KG1 (cell line): ENCODE measurements at places on chromosomes 13 and 19.
A peak's percentile ranks its signal among the peaks of the same experiment; 100 is the strongest.

DNA sequence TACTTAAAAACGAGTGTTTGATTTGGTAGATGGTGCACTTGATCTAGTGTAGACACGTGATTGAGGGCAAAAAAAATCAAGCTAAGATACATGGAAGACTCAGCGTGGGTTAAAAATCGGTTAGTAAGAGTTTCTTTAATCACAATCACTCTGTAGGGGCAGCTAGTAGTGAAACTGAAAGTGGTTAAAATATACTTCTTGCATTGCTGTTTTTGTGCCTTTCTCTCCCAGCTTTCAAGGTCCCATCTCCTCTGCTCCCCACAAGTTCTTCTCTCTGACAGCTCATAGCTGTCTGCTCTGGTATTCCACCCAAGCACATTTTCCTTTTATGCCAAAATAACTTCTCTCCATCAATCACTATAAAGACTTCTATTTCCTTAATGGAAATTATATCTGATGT is 1089.7 kb downstream of the EFNB2 start:
- DNase-seq, result no peak

GRCh38 chr19:14516048-14516534 is 2.1 kb downstream of the DNAJB1 start:
- no peak for DNase-seq

DNA sequence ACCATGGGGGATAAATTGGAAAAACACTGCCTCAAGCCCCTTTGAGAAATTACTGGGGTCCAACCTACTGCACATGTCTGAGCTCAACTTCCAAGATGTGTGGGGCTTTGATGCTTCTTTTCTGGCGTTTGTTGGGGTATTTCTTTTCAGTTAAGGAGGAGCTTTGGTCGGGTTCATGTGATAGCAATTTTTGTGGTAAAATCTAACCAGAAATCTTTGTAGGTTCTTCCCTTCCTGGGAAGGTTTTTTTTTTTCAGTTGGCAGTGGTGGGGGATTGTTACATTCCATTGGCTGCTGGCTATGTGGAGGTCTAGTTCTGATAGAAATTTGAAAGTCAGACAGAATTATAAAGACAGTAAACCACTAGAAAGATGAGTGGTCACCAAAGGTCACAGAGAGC is 327.8 kb downstream of the ATP8A2 start:
- no peak for DNase-seq

DNA sequence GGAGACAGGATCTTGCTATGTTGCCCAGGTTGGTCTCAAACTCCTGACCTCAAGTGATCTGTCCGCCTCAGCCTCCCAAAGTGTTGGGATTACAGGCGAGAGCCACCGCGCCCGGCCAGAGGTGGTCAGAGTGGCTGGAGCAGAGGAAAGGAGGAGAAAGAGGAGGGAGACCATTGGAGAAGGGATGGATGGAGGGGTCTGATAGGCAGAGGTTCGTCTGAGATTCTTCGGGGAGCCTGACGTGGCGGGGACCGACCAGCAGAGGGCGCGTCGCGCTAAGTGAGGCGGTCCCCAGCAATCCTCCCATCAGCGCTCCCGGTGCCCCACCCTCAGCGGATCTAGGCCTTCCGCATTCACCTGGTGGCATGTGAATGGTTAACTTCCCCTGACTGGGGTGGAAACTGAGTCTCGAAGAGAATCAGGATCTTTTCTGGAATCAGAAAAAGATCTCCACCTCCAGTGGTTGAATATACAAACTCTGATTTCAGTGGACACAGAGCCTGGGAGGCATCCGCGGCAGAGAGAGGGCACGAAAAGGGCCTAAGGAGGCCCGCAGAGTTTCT is 8.8 kb downstream of the GTPBP3 start:
- peak; percentile 44 for DNase-seq

- no peak for DNase-seq
Measured at GRCh38 chr13:64453831-64454230, 2776.3 kb downstream of the PCDH9 start.

DNA sequence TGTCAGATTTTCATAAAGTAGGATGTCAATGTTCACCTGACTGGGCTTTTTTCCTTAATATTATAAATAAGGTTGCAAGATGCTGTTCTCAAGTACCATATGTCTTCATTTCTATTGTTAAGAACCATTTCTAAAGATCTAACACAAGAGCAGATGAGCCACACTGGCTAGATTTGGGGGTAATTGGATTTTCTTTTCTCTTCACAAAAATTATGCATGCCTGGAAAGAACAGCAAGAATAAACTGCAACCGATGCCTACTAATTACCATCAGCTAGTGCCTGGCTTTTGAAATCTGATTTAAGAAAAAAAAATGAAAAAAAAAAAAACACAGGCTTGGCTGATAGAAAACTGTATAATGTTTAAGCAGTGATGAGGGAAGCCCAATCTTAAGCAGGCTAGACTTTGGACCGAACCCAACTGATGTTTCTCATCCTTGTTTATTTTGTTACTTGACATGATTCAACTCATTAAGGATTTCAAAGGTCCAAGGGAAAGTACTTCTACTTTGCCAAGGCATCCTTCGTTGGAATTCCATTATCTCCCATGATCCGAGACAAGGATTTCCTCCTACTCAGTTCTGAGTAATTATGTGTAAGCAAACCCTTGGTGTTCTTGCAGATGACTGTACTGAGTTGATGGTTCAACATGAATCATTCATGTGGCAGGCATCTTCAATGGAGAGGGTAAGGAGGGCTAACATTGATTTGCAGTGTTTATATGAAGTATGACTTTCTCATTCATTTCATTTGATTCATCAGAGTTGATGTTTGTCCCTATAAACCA is 300.5 kb downstream of the SPRY2 start:
- DNase-seq, result no peak

DNA sequence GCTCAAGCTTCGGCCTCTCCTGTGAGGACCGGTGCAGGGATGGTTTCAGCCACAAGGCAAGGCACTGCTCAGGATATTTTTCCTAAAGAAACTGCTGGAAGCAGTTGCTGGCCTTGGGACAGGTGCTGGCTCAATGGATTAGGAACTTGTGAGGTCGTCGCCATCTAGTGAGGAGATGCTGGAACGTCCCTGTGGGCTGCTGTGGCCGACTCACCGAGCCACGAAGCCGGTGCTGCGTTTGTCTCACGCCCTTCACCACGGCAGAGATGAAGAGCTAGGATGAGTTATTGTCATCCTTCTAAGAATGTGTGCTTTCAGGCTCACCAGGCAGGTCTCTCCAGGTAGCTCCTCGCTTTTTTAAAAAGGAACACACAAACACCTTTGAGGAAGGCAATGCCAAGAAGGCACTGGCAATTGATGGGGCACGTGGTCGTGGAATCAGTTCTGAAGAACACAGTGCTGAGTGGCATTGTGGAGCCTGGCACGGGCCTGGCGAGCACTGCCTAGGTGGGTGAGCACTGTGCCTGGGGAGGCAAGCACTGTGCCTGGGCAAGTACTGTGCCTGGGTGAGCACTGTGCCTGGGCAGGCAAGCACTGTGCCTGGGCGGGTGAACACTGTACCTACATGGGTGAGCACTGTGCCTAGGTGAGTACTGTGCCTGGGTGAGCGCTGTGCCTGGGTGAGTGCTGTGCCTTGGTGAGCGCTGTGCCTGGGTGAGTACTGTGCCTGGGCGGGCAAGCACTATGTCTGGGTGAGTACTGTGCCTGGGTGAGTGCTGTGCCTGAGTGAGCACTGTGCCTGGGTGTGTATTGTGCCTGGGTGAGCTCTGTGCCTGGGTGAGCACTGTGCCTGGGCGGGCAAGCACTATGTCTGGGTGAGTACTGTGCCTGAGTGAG is 140.4 kb downstream of the TEX29 start:
- DNase-seq, result no peak
